Ascending aorta (tissue), 2 donors: ENCODE measurements at places on chromosomes 5 and 9. TPM values are rescaled to one million over a fixed set of nuclear protein-coding genes. Genes with fewer than 3 reads are reported as not detected.

- no peak overlapping the region for H3K4me3 ChIP-seq
- H3K27ac ChIP-seq = no peak overlapping the region
- DNase-seq = no peak
Measured at GRCh38 chr9:93077367-93077766, 18.6 kb upstream of the CARD19 start.

DNA sequence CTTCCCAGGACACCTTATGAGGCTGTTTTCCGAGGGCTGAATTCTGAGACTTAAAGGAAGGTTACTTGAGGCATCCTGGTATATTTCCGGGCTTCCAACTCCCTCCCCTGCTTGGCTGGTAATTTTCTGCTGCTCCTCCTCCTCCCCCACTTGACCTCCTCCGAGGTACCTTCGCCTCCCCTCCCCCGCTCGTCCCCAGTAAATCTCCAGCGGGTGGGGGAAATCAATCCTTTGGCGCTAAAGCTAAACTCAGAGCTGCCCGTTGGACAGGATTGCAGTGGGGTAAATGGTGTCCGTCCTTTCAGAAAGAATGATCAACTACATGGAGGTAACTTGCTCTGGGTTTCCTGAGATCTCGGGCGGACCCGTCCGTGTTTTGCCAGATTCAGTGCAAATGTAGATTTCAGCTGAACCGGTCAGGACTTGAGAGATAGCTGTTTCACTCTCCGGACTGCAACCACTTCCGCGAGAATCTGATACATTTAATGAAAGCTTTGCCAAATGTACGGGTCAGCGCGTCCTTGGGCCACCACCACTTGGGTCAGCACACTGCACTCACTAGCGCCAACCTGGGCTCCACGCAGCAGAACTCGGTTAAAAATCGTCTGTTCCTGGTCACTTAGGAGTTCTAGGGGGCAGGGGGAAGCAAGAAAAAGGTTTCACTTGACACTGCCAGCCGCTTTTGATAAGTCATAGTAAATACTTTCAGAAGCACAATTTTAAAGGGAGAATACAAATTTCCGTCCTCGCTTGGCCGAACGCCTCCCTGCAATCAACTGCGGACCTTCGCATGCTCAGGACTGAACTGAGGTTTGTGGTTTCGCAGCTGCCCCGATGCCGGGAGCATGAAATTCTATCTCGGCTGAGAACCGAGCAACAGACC is 4.6 kb upstream of the ISL1 start:
- no peak overlapping the region for H3K27ac ChIP-seq
- no peaks in the 10 kb centered on the region for H3K4me1 ChIP-seq
- no peak overlapping the region for H3K4me3 ChIP-seq
- DNase-seq = no peak
- no peaks in the 10 kb centered on the region for H3K36me3 ChIP-seq
- H3K27me3 ChIP-seq = peaks cover 3% of the 10 kb centered on the region

- H3K36me3 ChIP-seq = peaks cover 7% of the 10 kb centered on the region
- H3K27ac ChIP-seq = peak overlapping the region; percentile 79
- no peak for DNase-seq
- no peaks in the 10 kb centered on the region for H3K4me1 ChIP-seq
Measured at GRCh38 chr9:4837261-4838188, 44.8 kb downstream of the RCL1 start.

The SOWAHA gene
- not detected for total RNA-seq

The NAIP gene
- total RNA-seq = 8.7 TPM

The COL5A1 gene
- total RNA-seq = 99.6 TPM
